Activated naive CD4-positive, alpha-beta T cell treated with anti-CD3 and anti-CD28 coated beads, Interleukin-2, amount 10 ng/mL, durations not matched to agents 7 days and 5 days (primary cell): ENCODE measurements at places on chromosomes 11 and 22.

DNA sequence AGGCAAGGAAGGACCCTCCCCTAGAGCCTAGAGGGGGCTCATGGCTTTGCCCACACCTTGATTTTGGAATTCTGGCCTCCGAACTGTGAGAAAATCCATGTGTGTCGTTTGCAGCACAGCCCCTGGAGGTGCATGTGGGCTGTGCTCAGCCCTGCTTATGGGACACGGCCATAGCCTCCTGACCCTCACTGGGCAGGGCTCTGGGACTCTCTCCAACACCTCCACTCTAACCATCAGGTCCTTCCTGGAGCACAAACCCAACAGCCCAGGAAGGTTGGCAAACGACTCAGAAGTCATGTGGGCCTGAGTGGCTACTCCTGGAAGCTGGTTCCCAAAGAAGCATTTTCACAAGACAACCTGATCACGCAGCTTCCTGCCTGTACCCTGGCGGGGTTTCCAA, 144.1 kb downstream of the CTTN start:
- no peak for DNase-seq

GRCh38 chr11:27871056-27871455, 170.8 kb upstream of the BDNF start:
- no peak for DNase-seq

DNA sequence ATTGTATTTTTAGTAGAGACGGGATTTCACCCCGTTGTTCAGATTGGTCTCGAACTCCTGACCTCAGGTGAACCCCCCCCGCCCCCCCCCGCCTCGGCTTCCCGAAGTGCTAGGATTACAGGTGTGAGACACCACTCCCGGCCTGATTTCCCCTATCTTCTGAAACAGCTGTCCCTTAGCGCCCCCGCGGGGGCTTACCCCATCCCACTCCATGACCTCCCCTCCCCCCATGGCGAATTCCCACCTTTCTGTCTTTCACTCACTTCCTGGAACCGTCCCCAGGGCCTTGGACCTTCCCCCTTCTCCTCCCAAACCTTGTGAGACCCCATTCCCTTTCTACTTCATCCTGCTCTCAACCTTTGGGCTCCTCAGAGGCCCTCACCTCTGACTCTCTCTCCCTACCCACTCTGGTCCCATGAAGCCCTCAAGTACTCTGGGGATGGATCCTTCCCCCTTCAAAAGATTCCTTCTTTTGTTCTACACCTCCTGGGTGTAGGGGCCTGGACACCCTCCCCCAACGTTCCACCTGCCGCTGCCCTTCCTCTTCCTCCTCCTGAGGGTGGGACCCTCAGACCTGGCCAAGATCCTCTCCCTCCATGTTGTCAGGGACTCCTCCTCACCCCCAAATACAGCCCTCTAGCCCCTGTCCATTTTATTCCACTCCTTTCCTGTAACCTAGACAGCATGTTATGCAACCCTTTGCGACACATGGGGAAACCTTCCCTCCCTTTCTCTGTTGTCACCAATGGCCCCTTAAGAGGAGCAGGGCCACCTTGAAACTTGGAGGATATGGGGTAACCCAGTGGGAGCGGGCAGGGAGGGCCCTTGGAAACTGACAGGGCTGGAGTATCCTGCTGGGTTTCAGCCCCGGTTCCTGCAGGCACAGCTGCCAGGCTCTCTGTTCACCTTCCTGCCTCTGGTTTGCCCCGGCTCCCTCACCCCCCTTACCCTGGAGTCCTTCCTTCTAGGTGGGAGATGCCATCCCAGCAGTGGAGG, 1.1 kb downstream of the PRDX5 start:
- DNase-seq = no peak

GRCh38 chr11:96260067-96260511, 82.9 kb downstream of the MAML2 start:
- DNase-seq = peak; percentile 26

GRCh38 chr11:12361682-12362081, 15.7 kb upstream of the PARVA start:
- DNase-seq = no peak

- no peak for DNase-seq
Observed at GRCh38 chr22:38215156-38216038, 13.6 kb downstream of the MAFF start.

GRCh38 chr11:118290923-118291322, 13.6 kb upstream of the CD3E start:
- DNase-seq = peak; percentile 66

- no peak for DNase-seq
Observed at GRCh38 chr22:46140989-46141928, 9.1 kb upstream of the PPARA start.

- no peak for DNase-seq
Observed at GRCh38 chr11:75938543-75938942, 123.5 kb downstream of the UVRAG start.

GRCh38 chr11:45079075-45079444, 67.4 kb upstream of the PRDM11 start:
- no peak for DNase-seq

GRCh38 chr11:65434057-65434666, 11.6 kb downstream of the NEAT1 start:
- no peak for DNase-seq

DNA sequence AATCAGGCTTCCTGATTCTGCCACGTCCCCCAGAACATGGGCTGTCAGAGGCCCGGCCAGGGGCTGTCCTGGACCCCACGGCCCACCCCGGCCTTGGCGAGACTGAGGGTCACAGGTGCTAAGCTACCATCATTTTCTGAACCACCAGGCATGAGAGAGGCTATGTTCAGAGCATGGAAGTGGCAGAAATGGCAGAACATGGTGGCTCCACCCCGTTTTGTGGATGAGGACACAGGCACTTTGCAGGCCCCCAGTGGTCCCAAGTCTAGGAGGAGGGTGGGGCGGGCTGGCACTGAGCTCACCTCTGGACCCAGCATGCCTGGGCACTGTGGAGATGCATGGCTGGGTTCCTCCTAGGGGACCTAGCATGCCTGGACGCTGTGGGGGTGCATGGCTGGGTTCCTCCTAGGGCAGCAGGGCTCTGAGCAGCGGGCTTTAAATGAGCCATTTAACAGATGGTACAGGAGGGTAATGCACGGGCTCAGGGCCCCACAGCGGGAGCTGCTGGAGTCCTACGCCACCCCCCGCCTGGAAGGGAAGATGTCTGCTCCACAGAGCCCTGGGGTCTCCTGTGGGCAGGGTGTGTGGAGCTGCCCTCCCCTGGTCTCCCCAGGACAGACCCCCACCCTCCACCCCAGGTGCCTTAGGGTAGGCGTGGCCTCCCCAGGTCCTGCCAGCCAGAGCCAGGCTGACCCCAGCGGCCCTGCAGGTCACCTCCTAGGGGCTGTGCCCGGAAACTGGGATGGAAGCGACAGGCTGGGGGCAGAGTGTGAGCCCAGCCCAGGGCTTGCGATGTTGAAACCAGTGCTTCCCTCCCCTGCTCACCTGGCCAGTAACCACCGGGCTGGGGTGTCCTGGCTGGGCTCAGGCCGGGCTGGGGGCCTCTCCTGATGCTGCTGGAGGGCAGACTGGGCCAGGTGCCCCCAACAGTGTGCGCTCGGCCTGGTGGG, 6.1 kb upstream of the MUC5AC start:
- no peak for DNase-seq

- no peak for DNase-seq
Observed at GRCh38 chr11:111225881-111226280, 19.6 kb upstream of the POU2AF2 start.

DNA sequence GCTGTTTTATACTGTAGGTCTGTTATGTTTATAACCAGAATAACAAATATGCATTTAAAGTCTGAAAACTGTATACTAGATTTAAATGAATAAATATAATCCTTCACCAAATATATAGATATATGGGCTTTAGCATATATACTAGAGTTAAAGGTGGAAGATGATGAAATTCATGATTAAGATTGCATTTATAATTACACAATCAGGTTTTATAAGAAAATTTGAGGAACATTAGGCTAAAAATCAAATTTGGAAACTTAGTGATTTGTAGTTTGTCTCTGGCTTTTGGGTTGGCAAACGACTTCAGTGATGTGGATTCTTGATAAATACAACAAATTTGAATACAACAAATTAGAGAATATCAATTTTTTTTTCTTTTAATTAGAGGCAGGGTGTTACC, 10.0 kb downstream of the BCL2L13 start:
- no peak for DNase-seq

GRCh38 chr11:43459246-43459645, 100.5 kb downstream of the TTC17 start:
- DNase-seq = no peak

- DNase-seq = peak; percentile 55
Observed at GRCh38 chr11:10414659-10415058, 40.4 kb upstream of the AMPD3 start.

- no peak for DNase-seq
Observed at GRCh38 chr11:66739983-66740382, 11.0 kb upstream of the SPTBN2 start.

DNA sequence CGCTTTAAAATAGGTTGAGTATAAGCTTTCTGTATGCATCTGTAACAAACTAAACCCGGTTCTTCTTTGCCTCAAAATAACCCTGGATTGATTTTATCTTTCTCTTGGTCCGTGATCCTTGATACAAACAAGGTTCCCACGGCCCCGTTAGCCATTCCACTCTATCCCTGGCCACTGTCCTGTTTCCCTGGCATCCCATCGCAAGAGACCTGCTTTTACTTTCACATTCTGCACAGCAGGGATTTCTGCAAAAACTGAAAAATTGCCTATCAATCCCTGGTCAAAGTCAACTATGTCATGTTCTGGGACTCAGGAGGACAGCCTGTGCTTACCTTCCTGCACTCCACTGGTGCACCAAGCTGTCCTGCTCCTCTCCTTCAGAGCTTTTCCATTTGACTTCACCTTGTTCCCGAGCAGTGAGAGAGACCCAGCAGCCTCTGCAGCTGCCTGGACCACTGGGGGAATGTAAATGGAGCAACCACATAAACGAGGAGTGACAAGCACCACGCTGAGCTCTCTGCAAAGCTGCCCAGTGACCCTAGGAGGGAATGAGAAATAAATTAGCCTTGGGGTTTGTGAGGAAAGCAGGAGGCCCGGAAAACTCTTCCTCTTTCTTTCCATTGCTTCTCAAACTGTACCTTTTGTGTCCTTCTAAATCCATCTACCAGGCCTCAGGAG, 175.9 kb downstream of the NTM start:
- no peak for DNase-seq
